NCI-H2081 (cell line): ENCODE measurements at places on chromosomes 16 and 17.
A peak's percentile ranks its signal among the peaks of the same experiment; 100 is the strongest.

DNA sequence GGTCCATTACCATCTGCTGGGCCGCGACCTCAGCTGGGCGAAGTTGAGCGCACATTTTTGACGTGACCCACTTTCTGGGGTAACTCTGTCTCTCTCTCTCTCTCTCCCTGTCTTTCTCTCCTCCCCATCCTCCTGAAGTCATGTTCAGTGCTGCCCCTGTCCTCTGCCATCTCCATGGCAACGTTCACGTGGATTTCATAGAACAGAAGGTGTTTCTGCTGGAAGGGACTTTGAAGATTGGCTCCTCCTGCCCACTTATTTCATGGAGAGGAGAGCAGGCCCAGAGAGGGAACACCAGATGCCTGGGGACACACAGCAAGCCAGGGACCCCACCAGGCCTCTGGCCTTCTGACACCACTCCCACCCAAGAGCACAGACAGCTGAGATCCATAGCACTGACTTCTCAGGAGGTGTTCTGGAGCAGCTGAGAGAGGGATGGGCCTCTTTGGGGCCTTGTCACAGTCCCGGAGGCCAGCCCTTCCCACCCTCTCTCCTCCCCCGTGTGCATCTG is 4.2 kb upstream of the CCNF start:
- no peak for DNase-seq

- peak; percentile 95 for DNase-seq
Measured at GRCh38 chr17:74748529-74749278, at the start of gene NHERF1. NHERF1 (plus strand) TSS chr17:74748628; CDS start chr17:74748847, 219 bp downstream.

- no peak for DNase-seq
Measured at GRCh38 chr16:27315333-27316037, 1.7 kb downstream of the IL4R start.

- DNase-seq, result no peak
Measured at GRCh38 chr16:27199736-27200135, 3.6 kb upstream of the KDM8 start.

DNA sequence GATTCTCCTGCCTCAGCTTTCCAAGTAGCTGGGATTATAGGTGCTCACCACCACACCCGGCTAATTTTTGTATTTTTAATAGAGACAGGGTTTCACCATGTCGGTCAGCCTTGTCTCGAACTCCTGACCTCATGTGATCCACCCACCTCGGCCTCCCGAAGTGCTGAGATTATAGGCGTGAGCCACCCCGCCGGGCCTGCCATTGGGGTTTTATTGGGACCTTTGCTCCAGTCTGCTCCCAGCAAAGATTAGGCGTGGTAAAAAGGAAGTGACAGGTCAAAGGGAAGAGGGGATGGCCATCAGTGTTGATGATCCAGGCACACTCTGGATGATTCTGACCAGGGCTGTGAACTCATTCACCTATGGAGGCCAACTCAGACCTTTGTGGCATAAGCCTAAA is 20.5 kb downstream of the MYLK3 start:
- no peak for DNase-seq

- DNase-seq, result no peak
Measured at GRCh38 chr16:24372824-24373223, 116.7 kb downstream of the CACNG3 start.

GRCh38 chr17:11035681-11036080 is 197.8 kb upstream of the PIRT start:
- no peak for DNase-seq

DNA sequence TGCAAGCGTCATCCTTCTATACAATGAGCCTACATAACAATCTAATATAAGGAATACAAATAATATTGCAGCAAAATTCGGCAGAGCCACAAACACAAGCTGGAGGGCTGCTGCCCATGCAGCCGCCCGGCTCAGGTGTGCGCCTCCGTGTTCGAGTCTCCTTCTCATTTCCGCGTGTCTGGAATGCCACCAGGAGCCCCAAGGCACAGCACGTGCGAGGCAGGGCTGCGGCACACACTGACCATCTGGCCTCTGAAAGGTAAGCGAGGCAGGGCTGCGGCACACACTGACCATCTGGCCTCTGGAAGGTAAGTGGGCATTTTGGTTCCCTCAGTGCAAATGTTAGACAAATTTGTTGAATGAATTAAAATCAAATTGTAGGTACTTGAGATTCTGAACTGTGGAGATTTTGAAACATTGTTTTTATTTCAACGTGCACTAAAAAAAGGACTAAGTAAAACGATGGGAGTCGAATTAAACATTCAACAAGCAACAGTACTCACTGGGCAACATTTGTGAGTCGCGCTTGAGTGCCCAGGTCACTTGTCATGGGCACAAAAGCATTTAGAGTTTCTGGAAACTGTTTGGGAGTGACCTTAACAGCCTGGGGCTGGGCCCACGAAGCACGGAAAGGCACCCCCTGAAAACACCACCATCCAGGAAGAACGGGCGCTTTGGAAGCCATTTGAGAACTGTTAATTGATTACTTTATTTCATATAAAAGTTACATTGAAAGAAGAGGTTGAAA is 37.4 kb downstream of the ZDHHC7 start:
- no peak for DNase-seq

GRCh38 chr16:2513405-2514332 is at the start of gene ATP6V0C:
ATP6V0C (plus strand) TSS chr16:2513952; CDS start chr16:2514104, 152 bp downstream.
- peak; percentile 93 for DNase-seq

GRCh38 chr17:39687101-39687545 is 734 bp downstream of the PGAP3 start:
- DNase-seq, result no peak

- DNase-seq, result no peak
Measured at GRCh38 chr17:50187751-50188530, 13.5 kb downstream of the COL1A1 start.

DNA sequence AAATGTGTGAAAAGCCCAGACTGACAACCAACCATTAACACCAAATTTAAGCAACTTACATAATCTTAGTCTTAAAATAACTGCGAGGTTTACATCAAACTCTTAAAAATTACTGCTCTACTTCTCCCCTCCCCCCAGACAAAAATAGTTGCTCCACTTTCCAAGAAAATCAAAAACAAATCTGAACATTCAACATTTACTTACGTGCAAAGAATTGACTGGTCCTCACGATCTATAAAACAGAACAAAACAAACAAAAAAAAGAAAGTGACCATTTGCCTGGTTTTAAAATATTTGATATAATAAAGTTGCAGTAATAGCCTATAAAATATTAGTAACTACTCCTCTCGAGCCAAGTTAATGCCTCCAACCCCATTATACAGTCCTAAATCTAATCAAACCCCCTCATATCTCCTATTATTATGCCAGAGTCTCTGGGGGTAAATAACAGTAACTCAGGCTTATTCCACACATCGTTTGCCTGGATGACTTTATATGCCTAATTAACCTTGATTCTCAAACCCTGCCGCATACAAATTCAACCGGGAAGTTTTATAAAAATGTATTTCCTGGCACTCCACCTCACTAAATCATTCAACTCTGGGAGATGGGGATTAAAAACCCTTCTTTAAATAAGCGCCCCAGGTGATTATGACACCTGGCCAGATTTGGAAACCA is 41.5 kb downstream of the MYH10 start:
- no peak for DNase-seq

- DNase-seq, result no peak
Measured at GRCh38 chr16:53779186-53779585, 75.2 kb downstream of the FTO start.

- peak; percentile 19 for DNase-seq
Measured at GRCh38 chr17:11996722-11997146, 541 bp downstream of the ZNF18 start.

GRCh38 chr16:69111216-69111875 is 5.9 kb downstream of the HAS3 start:
- DNase-seq, result no peak

- DNase-seq, result no peak
Measured at GRCh38 chr16:55003916-55004315, 73.3 kb downstream of the IRX5 start.

- no peak for DNase-seq
Measured at GRCh38 chr16:64975821-64976220, 146.0 kb downstream of the CDH11 start.

DNA sequence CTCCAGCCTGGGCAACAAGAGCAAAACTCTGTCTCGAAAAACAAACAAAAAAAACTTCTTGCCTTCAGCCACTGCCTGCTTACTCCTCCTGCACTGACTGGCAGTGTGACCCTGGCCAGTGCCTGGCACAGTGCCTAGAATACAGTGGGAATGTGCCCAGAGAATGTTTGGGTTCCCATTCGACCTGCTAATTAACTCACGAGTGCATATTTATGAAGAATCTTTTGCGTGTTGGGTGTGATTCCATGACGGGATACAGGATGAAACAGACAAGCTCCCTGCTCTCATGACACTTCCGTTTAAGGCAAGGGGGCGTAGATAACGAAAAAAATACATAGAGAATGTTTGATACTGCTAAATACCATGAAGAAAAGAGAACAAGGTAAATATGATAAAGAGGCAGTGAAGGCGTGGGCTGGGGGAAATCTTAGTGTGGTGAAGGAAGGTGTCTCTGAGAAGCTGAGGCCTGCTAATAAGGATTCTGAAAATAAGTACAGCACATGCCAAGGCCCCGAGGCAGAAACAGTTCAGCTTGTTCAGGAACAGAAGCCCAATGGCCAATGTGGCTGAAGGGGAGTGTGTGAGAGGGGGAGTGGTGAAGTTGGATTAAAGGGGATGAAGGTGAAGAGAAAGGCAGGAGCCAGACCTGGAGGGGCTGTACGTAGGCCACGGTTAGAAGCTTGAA is 4.3 kb downstream of the ABI3 start:
- peak; percentile 29 for DNase-seq

DNA sequence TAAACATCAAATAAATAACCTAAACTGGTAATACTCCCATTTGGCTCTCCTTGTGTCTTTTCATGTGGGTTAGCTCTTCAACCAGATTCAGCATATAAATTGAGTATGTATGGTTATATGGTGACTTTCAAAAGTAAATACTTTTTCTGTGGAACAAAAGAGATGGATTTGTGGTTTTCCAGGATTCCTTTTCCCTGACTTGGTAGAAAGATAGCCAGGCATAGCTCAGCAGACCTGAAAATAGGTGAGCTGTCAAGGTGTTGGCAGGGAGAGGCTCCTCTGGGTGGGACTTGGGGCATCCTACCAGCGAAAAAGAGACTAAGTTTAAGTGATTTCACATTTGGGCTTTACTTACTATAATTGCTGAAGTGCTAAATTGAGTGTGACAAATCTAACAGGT is 80.3 kb downstream of the FTO start:
- DNase-seq, result no peak

GRCh38 chr16:81995651-81996050 is 15.6 kb downstream of the SDR42E1 start:
- no peak for DNase-seq

- DNase-seq, result no peak
Measured at GRCh38 chr17:17356931-17357270, 53.7 kb downstream of the NT5M start.

- no peak for DNase-seq
Measured at GRCh38 chr17:69912805-69913204, 162.2 kb upstream of the KCNJ16 start.

DNA sequence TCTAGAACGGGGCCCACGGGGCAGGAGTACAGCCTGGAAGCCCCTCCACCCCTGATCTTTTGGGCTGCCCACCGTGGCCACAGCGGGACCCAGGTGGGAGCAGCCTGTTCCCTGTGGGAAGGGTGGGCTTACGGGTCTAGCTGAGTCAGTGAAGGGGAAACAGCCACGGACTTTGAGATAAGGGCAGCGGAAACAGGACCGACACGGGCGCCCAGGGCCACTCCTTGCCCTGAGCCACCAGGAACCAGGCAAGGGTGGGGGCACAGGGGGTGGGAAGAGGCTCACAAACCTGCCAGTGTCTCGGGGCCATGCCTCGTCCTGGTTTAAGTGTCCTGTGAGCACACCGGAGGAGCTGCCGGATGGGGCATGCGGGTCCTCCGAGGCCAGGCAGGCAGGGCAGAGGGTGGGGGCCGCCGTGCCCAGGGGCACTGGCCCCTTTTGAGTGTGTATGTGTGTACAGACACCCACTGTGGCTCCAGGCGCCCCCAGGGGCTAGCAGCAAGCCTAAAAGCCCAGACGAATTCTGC is 47.6 kb upstream of the PVALEF start:
- no peak for DNase-seq

DNA sequence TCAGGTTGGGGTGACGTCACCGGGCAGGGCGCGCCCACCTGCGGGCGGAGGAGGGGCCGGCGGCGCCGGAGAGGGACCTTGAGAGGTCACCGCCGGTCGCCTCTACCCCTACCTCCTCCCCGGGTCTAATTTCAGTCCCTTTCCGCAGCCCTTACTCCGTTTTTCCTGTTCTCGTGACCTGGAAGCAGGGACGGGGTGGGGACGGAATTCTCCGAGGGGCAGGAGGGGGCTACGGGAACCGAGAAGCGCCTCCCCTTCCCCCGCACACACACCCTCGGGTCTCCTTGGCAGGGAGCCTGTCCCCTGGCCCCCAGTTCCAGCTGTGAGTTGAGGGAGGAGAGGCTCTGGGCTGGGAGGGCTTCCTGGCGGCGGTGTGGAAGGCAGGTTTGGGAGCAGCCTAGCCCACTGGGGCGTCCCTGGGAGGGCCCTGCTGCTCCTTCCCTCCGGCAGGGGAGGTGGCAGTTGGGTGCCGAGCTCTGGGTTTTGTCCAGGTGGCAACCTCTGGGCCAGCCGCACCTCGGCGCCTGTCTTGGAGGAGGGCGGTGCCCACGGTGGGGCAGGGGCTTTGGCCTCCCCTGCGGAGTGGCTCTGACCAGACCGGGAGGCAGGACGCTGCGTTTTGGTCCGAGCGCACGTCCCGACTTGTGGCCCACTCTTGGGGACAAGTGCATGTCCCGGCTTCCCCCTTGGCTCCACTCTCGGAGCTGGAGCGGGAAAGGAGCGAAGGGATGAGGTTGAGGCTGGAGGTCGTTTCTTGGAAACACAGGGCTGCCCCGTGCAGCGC is 773 bp downstream of the SYNGR3 start:
- no peak for DNase-seq

DNA sequence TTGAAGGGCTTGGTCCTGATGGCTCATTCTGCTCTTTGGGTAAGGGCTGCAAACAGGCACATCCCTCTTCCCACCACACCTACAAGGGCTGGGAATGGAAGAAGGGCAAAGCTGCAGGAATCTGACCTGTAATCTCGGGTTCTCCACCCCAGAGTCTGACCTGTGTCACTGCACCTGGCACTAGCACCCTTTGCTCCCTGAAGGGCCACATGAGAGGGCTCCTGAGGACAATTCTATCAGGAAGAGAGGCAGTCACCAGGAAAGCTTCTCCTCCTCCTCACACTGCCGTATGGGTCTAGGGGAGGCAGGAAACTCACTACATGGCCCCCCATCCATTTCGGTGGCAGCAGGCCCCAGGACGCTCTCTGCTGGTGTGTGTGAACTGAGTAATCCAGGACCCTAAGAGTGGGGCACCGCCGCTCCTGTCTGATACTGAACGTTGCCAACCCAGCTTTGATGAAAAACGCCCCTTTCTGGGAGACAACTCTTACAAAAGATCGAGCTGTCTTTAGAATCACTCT is 26.4 kb downstream of the TTLL6 start:
- no peak for DNase-seq

GRCh38 chr16:79826732-79827475 is 226.4 kb upstream of the MAF start:
- DNase-seq, result no peak
